Stimulated activated CD4-positive, alpha-beta T cell treated with anti-CD3 and anti-CD28 coated beads, Interleukin-1b, Interleukin-23, amount 100 ng/mL, for 24 hours (primary cell): ENCODE measurements at places on chromosomes 5 and 9.

DNA sequence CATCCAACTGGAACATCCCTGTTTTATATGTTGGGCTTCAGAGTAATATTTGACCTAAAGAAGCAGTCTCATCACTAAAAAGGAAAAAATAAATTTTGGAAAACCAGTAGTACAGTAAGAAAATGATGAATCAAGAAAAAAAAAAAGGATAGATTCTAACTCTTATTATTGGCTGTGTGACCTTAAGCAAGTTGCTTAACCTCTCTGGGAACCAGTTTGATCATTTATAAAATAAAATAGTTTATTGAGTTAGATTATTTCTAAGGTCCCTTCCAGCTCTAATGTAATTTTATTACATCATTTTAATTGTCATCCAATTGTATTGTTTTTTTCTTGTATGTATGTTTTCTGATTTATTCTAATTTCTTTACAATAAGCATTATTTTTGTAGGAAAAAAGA lies 127.0 kb downstream of the PRELID2 start:
- no peak for DNase-seq

DNA sequence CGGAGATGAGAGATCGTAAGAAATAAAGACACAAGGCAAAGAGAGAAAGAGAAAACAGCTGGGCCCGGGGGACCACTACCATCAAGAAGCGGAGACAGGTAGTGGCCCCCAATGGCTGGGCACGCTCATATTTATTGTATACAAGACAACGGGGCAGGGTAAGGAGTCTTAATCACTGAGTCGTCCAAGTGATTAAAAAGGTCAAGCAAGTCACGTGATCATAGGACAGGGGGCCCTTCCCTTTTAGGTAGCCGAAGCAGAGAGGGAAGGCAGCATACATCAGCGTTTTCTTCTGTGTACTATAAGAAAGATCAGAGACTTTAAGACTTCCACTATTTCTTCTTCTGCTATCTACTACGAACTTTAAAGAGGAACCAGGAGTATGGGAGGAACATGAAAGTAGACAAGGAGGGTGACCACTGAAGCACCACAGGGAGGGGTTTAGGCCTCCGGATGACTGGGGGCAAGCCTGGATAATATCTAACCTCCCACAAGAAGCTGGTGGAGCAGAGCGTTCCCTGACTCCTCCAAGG lies 24.6 kb upstream of the QSOX2 start:
- DNase-seq = no peak

DNA sequence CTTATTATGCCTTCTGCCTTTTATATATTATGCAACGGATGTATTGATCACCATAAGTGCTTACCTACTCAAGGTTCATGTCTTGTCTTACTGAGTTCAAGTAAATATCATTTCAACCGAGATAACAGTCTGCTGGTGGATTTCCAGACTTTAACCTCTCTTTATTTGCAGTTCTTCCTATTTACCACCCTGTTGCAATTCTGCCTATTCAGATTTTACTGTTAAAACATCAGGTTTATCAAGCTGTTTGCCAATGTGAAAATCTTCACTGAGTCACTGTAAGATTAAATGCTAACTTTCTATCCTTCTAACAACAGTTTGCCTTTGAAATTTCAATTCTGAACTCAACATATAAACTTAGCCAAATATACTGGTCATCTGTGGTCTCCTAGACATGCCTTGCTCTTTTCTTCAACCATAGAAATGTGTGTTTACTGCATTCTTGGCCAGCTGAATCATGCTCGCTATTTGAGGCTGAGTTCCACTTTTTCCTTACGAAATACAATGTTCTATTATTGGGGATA lies 471.7 kb upstream of the RORB start:
- DNase-seq = no peak

- DNase-seq = no peak
Measured at GRCh38 chr5:15719784-15720183, 219.8 kb downstream of the FBXL7 start.

DNA sequence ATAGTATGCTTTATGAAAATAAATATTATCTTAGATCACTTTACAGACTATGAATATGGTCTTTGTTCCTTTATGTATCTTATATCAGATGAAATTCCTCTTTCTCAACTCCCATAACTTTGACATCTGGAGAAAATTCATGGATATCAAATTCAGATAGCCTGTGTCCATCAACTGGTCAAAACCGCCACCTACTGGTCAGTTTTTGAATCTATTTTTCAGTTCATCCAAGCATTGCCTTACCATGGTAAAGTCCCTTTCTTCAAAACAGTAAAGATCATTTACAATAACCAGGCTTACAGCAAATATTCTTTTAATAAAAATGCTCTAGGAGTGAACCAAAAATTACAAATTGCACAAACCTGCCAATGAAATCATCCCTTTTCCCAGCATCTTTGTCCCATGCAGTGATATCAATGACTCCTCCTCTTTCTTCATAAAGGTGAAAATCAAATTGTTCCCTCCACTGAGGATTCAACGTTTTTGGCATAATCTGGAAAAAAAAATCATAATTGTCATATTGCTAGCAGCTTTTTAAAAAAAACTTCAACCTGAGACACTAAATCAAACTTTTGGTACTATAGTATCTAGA lies 290.5 kb downstream of the SLF1 start:
- DNase-seq = no peak

GRCh38 chr5:56019306-56020272 lies 24.8 kb upstream of the IL6ST start:
- DNase-seq = no peak

DNA sequence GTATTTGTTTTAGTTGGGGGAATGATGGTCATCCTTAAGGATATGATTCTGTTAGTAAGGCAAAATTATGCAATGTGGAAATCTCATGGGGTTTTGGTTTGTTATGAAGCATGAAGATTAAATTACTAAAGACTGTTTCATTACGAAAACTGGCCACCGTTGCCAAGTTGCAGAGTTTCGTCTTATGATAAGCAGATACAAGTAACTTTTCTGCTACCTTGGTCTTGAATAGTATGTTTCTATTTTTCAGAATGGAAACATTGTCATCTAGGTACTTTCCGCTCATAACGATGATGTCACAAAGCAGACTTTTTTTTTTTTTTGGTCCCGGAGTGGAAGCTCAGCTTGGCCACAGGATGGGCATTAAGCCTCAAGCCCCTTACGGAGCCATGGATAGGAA lies 4.2 kb downstream of the CCNI2 start:
- DNase-seq = no peak

DNA sequence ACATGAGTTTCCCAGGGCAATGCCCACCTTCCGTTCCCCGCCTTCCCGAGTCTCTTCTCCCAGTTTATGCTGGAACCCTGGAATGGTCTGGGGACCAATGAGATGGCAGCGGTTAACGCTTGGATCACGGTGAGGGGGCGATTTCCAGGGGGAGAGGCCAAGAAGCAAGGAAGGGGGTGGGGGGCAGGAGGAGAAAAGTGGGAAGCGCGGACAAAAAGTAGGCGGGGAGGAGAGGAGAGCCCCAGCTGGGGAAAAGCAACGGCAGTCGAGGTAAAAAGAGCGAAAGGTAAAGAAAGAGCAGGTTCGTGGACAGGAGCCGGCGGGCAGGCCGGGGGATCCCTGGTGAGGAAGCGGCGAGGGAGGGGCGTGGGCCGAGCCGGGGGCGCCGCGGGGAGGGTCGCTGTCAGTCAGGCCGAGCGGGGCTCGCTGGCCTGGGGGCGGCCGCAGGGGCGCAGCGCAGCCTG lies 508 bp upstream of the SNCAIP start:
- DNase-seq = no peak

GRCh38 chr5:168585119-168585856 lies 6.1 kb upstream of the PANK3 start:
- no peak for DNase-seq

DNA sequence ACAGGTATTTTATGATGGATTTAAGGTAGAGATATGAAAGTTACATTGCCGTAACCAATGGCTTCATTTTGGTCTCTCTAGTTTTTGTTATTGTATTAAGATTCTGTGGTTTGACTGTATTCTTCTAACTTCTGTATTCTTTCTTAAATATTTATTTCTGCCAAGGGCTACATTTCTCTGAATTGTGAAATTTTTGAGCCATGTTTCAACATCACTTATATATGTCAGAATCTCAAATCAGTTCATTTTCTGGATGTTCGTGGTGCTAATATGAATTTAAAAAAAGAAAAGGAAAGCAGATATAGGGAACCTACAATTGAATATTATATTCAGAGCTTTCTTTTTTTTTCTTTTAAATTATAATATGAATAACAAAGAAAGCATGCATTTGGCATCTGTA lies 142.7 kb downstream of the ANXA1 start:
- DNase-seq = no peak

DNA sequence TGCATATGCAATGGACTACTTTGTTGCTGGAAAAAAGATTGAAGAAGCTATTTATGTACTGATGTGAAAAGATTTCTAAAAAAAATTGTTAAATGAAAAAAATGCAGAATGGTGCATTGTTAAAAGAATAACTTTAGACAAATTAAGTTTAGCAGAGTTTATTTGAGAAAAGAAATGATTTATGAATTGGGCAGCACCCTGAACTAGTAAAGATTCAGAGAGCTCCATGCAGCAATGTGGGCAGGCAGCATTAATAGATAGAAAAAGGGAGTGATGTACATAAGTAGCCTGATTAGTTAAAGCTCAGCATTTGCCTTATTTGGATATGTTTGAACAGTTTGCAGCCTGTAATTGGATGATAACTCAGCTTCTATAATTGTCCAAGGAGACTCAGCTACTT lies 677.9 kb upstream of the SEMA6A start:
- DNase-seq = no peak

DNA sequence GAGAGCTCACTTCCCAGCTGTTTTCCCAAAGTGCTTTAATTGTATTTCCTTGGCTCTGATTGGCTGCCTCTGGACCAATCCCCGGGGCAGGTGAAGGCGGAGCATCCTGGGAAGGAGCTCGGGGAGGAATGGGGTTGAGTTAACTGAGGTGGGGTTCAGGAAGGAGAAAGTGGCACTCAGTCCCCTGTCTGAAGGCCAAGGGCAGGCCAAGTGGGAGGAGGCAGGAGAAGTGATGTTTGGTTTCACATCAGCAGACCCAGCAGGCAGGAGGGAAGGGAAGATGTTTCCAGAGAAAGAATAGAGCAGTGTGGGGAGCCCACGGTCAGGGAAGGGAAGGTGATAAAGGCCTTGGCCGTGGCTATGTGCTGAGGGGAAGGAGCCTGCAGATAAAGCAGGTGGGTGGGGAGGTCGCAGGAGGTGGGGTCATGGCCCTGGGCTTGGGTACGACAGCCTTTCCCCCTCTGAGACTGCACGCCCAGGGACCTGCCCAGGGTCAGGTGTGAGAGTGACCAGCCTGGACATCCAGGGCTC lies 3.1 kb downstream of the TSPAN17 start:
- no peak for DNase-seq

GRCh38 chr9:87729246-87729645 lies 3.3 kb downstream of the CTSL start:
- no peak for DNase-seq

- DNase-seq = no peak
Measured at GRCh38 chr5:36230151-36230790, 11.5 kb downstream of the NADK2 start.

GRCh38 chr9:128550226-128550625 lies 2.2 kb upstream of the SPTAN1 start:
- peak; percentile 23 for DNase-seq

DNA sequence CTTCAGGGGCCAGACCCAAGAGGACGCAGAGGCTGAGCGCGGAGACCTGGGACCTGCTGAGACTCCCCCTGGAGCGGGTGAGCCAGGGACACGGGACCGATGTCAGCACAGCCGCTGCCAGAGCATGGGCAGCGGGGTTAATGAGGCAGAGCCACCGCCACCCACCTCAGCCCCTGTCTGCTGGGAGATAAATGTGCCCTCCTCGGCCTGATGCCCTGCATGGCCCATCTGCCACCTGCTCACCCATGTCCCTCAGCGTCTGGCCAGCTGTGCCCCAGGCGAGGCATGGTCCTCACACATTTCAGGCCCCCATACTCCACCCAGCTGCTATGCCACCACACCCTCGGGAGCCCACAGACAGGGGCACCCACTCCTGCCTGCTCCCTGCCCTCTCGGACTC lies 14.9 kb downstream of the DNLZ start:
- DNase-seq = no peak

DNA sequence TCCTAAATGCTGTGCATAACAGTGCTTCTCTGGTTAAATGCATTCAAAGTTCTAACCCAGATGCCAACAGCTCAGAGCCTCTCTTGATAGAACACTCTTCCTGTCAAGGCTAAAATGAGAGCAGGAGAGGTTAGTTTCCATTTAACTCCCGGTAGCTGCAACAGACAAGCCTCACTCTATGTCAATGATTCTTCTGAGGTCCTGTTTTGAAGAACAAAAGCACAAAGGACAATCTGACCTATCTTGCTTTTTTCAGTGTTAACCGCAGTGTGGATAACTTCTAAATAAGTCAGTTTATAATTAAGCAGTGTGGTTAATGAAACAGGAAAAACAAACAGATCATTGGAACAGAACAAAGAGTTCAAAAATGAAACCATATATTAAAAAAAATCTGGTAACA lies 80.7 kb downstream of the ANKRD55 start:
- no peak for DNase-seq

GRCh38 chr9:14766299-14766698 lies 43.8 kb upstream of the CER1 start:
- no peak for DNase-seq

GRCh38 chr9:136952321-136952850 lies 313 bp downstream of the LCN12 start:
- DNase-seq = no peak

- DNase-seq = no peak
Measured at GRCh38 chr9:112680731-112681402, 37.0 kb downstream of the INIP start.

GRCh38 chr5:94433397-94434163 lies 184.8 kb downstream of the KIAA0825 start:
- no peak for DNase-seq

- DNase-seq = no peak
Measured at GRCh38 chr9:129724456-129725190, 28.2 kb downstream of the PTGES start.

- DNase-seq = no peak
Measured at GRCh38 chr5:95931079-95931833, 30.4 kb downstream of the ELL2 start.

DNA sequence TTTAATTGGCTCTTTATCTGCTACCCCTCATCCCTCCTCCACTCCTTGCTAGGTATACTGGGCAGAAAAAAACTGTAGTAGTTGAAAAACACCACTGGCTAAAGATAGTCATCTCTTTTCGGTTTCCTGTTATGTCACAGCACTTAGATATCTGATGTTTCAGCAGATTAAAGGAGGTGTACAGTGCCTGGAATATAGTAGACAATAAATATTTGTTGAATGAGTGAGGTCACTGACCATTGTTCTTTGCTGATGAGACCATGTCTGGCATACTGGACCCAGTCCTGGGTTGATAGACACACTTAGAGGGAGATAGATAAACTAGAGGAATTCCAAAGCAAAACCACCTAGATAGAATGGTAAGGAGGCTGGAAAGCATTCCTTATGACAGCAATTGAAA lies 3.2 kb downstream of the GRPEL2 start:
- no peak for DNase-seq

DNA sequence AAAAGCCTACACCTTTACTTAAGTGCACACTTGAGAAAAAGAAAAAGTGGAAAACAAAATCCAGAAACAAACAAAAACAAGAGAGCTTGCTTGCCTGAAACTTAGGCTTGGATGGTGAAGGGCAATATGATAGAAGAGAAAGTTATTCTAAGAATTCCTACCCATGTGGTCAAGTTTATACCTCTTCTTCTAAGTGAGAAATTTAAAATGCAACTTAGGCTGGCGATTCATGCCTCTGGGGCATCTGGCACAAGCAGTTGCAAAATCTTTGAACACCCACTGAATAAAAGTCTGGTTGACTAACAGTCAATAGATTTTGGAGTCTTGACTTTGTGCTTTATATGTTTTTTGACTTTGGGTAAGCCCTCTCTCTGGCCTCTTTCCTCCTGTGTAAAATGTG lies 239.6 kb downstream of the KDM4C start:
- DNase-seq = no peak

- no peak for DNase-seq
Measured at GRCh38 chr5:180665682-180666404, 16.4 kb upstream of the FLT4 start.
